PC-9 (cell line): ENCODE measurements at places on chromosomes 6 and 20. TPM values are rescaled to one million over a fixed set of nuclear protein-coding genes. Genes with fewer than 3 reads are reported as not detected.

LSM14B gene
- total RNA-seq = 61.5 and 67.2 TPM in 2 replicates

GRCh38 chr6:13425943-13426931, 61.2 kb downstream of the GFOD1 start:
- DNase-seq = peak; percentile 14

- DNase-seq = no peak
Observed at GRCh38 chr6:110514818-110515217, 38.4 kb upstream of the SLC22A16 start.

MTFR2 gene
- total RNA-seq = 10.5 and 12.6 TPM in 2 replicates

GRCh38 chr20:57573894-57574293, 13.0 kb downstream of the PCK1 start:
- DNase-seq = no peak

DNA sequence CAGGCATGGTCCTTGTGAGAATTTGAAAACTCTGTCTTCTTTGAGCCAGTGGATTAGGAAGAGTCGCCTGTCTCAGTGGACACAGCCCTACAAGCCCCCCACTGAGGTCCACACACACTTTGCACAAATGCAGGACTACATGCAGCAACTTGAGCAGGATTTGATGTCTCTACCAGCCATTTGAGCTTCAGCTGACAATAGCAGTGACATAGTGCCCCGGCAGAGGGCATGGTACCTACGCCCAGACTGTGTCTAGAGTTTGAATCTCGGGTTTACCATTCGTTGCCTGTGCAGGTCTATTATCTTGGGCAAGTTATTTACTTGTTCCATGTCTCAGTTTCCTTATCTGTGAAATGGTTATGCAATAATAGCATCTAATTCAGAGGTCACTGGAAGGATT, 580.1 kb downstream of the TFAP2B start:
- no peak for DNase-seq

DNA sequence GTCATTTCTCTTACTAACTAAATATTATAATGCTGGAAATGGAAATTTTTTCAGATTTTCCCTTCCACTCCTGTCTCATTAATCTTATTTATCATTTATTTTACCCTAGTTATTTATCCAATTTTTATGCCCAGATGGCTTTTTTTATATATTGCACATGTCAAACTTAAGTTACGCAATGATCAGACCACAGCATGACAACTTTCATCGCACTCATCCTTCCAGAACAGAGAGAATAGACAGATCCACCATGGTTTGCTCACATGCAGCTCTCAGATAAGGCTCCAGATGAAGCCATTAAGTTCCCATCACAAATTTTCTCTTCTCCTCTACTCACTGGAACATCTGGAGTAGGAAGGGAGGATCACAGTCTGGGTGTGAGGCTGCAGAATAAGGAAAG, 48.7 kb downstream of the MAP7 start:
- DNase-seq = no peak

SYCP2L gene
- 12.6 and 15.7 TPM in 2 replicates for total RNA-seq

- no peak for DNase-seq
Observed at GRCh38 chr6:101386982-101387381, 6.5 kb upstream of the GRIK2 start.

GRCh38 chr6:4707011-4707410, 69.2 kb upstream of the CDYL start:
- DNase-seq = peak; percentile 56

SEL1L2 gene
- not detected in 2 replicates for total RNA-seq

DNA sequence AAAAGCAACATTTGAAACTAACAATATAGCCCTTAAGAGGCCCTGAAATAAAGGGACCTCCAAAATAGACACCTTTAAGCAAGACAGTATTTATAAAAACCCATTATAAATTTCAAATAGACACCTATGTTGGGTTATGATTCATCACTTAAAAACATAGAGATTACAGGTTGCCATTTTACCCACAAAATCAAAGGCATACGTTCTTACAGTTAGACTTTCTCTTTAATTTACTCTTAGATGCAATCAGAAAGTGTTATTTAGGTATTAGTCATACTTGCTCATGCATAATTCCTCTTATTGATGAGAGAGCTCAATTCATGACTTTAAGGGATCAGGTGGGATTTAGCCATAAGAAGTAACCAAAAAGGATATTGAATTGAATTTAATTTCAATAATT, 51.5 kb upstream of the TMEM200A start:
- DNase-seq = no peak

CCM2L gene
- 0.31 and 0.35 TPM in 2 replicates for total RNA-seq

HSPA12B gene
- total RNA-seq = not detected in 2 replicates

MMP24 gene
- total RNA-seq = 0.45 and 0.48 TPM in 2 replicates

GRCh38 chr20:5401277-5401875, 84.6 kb upstream of the PROKR2 start:
- no peak for DNase-seq

DNA sequence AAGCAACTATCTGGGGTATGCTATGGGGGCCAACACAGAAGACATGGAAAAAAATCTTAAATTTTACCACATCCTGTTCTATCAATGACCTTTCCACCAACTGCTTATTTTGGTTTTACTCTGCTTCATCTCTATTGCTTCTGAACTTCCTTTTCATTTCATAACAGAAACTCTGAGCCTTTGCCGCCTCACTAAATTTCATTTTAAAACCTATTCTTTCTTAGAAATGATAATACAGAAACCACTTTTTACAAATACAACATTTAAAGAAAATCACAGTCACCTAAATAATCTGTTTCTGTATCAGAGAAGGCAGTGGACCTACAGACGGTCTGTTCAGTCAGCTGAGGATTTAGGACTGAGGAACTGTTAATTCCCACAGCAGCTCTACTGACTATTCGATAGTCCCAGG, 117.5 kb downstream of the KCNQ5 start:
- no peak for DNase-seq

DNA sequence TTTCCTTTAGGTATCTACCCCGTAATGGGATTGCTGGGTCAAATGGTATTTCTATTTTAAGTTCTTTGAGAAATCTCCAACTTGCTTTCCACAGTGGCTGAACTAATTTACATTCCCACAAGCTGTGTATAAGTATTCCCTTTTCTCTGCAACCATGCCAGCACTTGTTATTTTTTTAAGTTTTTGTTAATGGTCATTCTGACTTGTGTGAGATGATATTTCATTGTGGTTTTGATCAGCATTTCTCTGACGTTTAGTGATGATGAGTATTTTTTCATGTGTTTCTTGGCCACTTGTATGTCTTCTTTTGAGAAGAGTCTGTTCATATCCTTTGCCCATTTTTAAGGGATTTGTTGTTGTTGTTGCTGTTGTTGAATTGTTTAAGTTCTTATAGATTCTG, 871.1 kb downstream of the KIF16B start:
- no peak for DNase-seq

- peak; percentile 71 for DNase-seq
Observed at GRCh38 chr6:13795041-13795750, 19.2 kb downstream of the MCUR1 start.

MOG gene
- total RNA-seq = not detected in 2 replicates

GRCh38 chr20:58071298-58071697, 157.2 kb downstream of the ANKRD60 start:
- DNase-seq = no peak

- DNase-seq = no peak
Observed at GRCh38 chr6:70150521-70150920, 152.4 kb downstream of the COL9A1 start.

C6orf15 gene
- total RNA-seq = 21.1 and 21.6 TPM in 2 replicates

GRM1 gene
- 0.26 TPM in 1 of 2 replicates, not detected in the other for total RNA-seq

GRCh38 chr6:56854086-56854485, 100.8 kb upstream of the BEND6 start:
- DNase-seq = no peak

GRCh38 chr6:41732591-41733359, 2.6 kb downstream of the TFEB start:
- no peak for DNase-seq
